Panc1 (cell line): ENCODE measurements at places on chromosomes 1 and 21.

- DNase-seq: no peak
These were observed 4.6 kb downstream of the FCRLB start for GRCh38 chr1:161725908-161726472.

- no peak for DNase-seq
These were observed 141.8 kb downstream of the DISC1 start for GRCh38 chr1:231768416-231768815.

DNA sequence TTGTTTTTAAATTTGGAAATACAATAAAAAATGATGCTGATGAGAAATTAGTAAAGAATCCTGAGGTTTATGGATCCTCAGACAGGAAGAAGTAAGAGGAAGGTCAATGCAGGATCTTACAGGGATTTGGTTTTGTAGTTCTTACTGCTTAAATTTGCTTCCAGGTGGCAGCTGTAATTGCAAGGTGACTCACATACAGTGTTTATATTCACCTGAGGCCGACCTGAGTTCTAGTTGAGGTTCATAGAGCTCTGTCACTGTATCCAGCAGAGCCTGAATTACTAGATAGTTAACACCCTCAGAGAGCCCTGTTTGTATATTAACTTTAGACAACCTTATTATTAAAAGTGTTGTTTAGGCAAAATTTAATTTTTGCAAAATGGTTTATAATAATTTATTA lies 1.4 kb upstream of the WDR26 start:
- no peak for DNase-seq

DNA sequence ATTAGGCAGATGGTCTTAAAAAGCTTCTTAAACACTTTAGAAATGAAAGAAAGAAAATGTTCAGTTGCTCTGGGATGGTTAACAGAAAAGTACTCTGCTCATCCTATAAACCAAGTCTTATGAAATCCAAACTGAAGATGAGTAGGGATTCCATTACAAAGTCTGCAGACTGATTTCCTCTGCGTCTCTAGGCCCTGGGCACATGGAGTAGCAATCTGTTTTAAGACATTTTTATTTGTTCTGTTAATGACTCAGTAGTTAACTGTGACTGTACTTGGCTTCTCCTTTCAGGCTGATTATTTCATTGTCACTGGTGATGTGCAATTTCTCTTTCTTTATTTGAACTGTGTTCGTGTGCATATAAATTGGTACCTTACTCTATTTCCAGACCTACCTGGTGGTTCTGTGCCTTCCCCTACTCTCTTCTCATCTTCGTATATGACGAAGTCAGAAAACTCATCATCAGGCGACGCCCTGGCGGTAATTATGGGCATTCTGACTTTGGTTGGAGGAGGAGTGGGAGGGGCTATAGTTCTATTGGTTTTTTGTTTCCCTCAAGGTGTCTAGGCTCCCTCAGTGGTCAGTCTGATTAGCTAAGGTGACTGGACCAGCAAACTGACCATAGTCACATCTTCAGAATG lies 30.6 kb downstream of the ATP1A1 start:
- DNase-seq: no peak

DNA sequence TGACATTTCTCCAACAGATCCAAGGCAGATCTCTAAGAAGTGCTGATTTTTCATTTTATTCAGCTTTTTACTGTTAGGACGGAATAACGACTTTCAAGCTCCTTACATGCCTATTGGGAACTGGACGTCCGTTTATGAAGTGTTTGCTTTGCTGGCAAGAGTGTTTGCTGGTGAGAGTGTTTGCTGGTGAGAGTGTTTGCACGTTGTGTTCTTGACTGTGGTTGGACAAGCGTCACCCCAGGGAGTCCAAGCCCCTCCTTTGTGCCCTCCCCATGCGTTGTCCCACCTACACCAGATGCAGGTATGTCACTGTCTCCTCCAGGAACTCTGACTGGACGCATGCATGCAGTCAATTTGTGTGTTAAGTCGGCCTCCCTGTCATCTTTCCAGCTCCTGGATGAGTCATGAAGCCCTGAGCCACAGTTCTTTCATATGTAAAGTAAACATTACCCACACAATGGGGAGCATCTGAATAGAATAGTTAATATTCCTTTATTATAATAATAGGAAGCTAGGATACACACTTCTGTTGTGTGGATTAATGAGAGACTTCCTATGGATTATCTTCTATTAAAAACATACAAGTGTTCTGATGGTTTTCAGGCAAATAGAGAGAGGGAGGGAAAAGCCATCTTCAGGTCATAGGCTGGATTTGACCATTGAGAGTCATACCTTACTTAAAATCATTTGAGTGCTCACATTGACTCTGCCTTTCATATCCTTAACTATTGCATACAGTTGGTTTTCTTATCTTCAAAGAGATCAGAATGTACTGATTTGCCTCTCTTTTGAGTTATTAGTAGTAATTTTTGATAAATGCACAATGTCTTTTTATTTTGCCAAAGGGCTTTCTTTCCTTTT lies 119.2 kb downstream of the GALNT2 start:
- peak; percentile 76 for DNase-seq

GRCh38 chr1:63723602-63724001 lies 50.2 kb upstream of the ROR1 start:
- no peak for DNase-seq

GRCh38 chr1:160103658-160104408 lies 5.4 kb upstream of the IGSF8 start:
- no peak for DNase-seq

DNA sequence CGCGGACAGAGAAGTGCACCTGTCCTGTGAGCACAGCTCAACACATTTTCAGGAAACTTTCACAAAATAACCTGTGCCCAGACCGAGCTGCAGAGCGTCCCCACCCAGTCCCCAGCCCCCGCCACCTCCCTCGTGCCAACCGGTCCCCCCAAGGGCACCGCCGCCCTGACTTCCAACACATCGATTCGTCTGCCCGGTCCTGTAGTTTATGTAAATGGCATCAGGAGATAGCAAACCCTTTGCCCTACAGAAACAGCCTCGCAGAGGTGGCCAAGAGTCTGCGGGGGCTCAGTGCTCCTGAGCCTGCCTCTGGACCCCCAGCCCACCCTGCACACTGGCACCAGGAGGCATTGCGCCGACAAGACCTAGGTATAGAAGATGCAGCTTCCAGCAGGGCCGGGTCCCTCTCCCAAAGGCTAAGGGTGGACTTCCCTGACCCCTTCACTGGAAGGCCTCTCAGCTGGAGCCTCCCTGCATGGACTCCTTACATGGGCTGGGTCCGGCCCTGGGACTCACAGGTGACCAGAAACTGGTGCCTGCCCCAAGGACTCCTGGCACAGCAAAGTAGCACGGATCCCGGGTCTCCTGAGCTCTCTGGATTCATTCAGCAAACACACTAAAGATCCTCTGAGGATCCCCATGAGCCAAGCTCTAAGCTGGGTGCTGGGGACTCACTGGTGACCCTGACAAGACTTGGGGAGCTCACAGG lies 6.6 kb upstream of the PLEKHG5 start:
- DNase-seq: no peak

- no peak for DNase-seq
These were observed 176.3 kb upstream of the EDN2 start for GRCh38 chr1:41660570-41661427.

- DNase-seq: no peak
These were observed 101.5 kb downstream of the COLGALT2 start for GRCh38 chr1:183936009-183936408.

DNA sequence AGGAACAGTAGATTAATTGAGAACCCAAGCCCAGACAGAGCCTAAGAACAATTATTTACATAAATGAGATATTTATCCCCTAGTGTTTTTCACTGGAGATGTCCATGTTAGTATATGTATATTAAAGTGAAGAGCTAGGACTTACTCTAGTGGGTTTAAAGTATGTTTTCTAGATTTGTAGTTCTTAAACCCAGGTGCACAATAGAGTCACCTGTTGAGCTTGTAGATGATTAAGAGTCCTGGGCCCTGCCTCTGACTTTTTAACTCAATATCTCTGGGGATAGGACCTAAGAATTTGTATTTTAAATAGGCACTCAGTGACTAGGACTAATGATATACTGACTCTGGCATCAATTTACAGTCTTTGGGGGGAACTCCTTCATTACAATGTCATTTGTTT lies 112.8 kb downstream of the DNAH14 start:
- no peak for DNase-seq

DNA sequence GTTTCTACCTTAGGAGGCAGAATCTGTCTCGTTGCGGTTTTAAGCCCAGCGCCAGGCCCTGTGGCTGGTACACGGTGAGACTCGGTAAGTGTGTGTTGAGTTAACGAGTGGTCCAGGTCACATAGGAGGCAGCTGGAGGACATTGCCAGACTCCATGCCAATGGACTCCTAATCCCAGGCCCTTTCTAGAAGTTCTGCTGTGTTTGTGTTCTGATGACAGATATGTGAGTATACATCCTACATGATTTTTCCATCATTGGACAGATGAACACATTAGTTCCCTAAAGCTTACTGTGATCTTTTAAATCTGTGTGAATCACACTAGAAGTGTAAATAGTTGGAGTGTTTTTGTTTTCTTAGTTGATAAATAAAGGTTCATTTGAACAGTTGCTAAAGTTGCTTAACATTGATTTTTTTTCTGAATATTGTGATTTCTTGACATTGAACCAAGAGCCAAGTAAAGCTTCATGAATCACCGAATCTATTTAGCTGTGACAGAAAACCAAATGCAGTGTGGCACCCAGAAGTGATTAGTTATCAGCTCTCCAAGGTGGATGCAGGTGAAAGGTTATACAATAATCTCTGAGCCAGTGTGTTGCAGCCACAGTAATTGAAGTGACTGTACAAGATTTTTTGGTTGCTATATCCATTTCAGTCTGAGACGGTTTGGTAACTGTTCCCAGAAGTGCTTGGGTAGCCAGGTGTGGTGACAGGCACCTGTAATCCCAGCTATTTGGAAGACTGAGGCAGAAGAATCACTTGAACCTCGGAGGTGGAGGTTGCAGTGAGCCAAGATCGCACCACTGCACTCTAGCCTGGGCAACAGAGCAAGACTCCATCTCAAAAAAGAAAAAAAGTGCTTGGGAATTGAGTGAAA lies 46.3 kb downstream of the DOP1B start:
- DNase-seq: no peak

DNA sequence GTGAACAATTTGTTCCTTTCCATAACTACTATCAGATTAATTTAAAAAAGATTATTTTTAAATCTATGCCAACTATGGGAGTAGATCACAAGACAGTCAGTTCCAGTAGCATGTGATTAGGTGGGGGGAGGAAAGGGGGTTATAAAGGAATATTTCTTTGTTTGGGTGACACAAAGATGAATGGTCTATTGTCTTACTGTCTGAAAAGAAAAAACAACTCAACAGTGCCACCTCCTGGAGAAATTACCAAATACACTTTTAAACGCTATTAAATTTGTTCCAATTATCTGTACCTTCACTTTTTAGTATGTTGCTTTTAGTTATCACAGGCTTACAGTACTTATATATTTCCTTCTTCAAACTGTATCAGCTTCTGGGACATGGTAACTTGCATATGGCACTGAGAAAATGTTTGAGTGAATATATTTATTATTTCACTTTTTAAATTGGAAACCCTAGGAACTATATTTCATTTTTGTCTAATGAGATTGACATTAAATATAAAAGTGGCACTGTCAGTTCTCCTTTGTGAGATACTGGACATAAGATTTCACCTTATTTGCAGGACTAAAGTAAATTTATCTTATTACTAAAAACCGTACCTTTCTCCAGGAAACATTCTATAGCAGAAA lies 1.7 kb upstream of the SORT1 start:
- DNase-seq: peak; percentile 50
